ENCODE measurements at places on chromosomes 5 and 9.

- DNase-seq, result no peak
Observed at GRCh38 chr5:82635561-82636288, 357.6 kb upstream of the RPS23 start.

GRCh38 chr9:109831998-109832658, 52.1 kb downstream of the PALM2AKAP2 start:
- DNase-seq, result no peak

DNA sequence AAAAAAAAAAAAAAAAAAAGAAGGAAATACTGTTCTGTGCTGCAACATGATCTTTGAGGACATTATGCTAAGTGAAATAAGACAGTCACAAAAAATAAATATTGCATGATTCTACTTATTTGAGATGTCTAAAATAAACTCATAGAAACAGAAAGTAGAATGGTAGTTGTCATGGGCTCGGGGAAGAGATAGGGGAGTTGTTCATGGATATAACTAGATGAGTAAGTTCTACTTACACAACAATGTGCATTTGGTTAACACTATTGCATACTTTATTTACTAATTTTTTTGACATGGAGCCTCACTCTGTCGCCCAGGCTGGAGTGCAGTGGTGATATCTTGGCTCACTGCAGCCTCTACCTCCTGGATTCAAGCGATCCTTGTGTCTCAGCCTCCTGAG, 15.2 kb downstream of the MAML1 start:
- DNase-seq, result no peak

- DNase-seq, result no peak
Observed at GRCh38 chr5:8333485-8333884, 464.5 kb downstream of the MTRR start.

- no peak for DNase-seq
Observed at GRCh38 chr5:165187815-165188214, 1682.4 kb downstream of the MAT2B start.
